AG20443 (cell line): ENCODE measurements at places on chromosomes 1 and 21.

GRCh38 chr1:43422995-43423671, 30.6 kb downstream of the HYI start:
- no peak for DNase-seq

DNA sequence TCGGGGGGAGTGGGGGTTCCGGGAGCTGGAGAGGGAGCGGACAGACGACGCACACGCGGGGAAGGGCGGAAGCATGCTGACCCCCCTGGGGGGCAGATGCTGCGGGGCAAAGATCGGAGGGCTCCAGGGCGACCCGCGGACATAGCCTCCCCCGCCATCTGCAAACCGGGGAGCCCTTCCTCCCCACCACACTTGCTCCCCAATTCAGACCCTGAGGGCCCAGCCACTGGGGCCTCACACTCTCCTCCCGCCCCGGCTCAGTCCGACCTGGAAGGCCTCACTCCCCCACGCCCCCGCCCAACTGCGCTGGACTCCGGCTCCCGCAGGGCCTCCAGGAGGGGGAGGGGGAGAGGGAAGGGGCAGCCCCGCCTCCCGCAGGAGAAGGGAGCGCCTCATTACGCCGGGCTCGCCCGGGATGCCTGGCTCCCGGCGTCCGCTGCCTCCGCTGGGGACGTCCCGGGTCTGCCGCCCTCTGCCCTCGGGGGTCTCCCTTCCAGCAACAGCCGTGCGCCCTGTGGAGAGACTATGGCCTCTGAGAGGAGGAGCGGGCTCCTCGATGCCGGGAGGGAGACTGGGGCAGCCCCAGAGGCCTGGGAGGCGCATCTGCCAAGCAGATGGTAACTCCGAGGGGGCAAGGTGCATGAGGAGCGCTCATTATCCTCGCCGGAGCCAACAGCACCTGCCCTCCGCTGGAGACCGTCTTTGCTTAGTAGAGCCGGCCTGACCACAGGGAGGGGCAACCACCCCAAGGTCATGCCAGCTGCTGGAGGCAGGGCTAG, 636 bp upstream of the CAMK2N1 start:
- peak; percentile 69 for DNase-seq

GRCh38 chr1:31805318-31805717, 10.5 kb downstream of the SPOCD1 start:
- DNase-seq, result no peak

DNA sequence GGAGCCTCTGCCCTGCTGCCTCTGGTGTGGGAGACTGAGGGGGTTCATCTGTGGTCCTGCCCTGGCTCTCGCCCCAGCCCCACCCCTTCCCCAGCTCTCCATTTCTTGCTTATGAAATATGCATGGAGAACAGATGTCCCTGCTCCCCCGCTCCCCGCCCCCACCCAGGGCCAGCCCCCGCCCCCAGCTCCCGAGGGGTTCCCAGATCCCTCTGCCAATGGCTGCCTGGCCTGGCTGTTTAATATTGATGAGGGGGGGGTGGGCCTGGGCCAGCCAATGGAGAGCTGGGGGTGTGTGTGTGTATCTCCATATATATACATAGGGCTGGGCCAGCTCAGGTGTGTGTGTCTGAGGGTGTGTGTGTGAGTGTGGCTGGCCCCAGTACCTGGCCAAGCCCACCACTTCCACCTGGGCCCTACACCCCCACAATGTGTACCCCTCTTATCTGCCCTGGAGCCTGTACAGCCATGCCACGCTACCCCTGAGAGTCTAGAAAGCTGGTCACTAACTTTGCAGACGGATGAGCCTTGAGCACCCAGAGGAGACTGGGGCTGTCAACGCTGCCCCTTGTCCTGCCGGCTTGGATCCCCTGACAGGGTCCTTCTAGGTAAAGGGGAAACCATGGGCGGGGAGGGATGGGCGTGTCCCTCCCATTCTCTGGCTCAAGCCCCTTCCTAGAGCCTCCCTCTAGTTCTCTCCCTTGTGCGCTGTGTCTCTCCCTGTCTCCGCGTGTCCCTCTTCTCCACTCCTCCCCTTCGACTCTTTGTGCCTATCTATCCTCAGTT, at the start of gene NHLH1:
NHLH1 (plus strand) TSS at position 341 of the 785 bp plus-strand sequence. CDS start 3,661 bp downstream, outside the sequence.
- DNase-seq, result no peak

DNA sequence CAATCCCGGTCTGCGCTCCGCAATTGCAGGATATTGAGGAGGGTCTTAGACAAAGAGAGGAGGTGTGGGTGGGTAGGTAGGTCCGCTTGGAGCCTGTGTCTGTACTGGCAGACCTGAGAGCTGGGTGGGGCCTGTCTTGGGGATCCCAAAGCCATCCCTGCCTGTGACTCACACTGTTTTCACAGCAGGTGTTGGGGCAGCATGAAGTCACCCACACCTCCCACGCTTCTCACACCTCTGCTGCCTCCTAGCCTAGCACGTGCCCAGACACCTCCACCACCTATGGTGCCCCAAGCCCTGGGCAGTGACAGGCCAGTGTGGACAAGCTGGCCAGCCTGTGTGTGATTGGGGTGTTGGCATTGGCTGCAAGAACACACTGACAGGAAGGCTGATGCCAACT, 65.7 kb upstream of the ECE1 start:
- no peak for DNase-seq

- no peak for DNase-seq
Measured at GRCh38 chr1:69491416-69491815, 76.3 kb upstream of the LRRC7 start.

GRCh38 chr21:16815243-16815642, 697.6 kb upstream of the CXADR start:
- no peak for DNase-seq

- peak; percentile 98 for DNase-seq
Measured at GRCh38 chr1:204828352-204828850, 42.3 kb upstream of the NFASC start.

- DNase-seq, result no peak
Measured at GRCh38 chr1:157147037-157147436, 8.8 kb upstream of the ETV3 start.

GRCh38 chr1:26164861-26165842, 3.6 kb downstream of the C1orf232 start:
- no peak for DNase-seq

DNA sequence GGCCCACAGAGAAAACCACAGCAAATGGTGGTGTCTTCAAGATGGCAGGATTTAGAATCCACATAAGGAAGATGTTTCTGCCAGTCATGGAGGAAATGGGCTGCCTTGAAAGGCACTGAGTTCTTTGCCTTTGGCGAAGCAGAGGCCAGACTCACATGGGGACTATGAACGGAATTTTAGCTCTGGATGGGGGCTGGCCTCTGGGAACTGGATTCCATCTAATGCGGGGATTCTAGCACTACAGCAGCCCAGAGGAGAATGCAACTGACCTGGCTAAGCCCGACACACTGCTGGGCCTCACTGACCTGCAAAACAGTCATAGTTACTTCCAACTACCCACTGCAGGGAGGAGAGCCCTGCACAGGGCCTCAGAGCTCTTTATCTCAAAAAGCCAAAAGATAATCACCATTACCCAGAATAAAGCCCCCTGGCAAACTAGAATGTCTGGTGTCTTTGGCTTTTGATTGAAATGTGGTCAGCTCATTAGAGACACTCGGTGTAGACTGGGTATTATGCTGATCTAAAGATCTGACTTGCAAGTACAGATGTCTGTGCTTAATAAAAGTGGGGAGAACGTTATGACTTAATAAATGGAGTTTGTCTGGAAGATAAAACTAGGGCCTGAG, 11.6 kb downstream of the HCRTR1 start:
- DNase-seq, result no peak

GRCh38 chr1:159798893-159799292, 3.3 kb upstream of the FCRL6 start:
- DNase-seq, result peak; percentile 86

DNA sequence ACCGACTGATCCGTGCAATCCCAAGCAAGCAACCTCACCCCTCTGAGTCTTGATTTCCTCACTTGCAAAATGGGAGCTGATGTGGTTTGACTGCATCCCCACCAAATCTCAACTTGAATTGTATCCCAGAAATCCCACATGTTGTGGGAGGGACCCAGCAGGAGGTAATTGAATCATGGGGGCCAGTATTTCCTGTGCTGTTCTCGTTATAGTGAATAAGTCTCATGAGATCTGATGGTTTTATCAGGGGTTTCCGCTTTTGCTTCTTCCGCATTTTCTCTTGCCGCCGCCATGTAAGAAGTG, 58.4 kb downstream of the FHAD1 start:
- peak; percentile 60 for DNase-seq

DNA sequence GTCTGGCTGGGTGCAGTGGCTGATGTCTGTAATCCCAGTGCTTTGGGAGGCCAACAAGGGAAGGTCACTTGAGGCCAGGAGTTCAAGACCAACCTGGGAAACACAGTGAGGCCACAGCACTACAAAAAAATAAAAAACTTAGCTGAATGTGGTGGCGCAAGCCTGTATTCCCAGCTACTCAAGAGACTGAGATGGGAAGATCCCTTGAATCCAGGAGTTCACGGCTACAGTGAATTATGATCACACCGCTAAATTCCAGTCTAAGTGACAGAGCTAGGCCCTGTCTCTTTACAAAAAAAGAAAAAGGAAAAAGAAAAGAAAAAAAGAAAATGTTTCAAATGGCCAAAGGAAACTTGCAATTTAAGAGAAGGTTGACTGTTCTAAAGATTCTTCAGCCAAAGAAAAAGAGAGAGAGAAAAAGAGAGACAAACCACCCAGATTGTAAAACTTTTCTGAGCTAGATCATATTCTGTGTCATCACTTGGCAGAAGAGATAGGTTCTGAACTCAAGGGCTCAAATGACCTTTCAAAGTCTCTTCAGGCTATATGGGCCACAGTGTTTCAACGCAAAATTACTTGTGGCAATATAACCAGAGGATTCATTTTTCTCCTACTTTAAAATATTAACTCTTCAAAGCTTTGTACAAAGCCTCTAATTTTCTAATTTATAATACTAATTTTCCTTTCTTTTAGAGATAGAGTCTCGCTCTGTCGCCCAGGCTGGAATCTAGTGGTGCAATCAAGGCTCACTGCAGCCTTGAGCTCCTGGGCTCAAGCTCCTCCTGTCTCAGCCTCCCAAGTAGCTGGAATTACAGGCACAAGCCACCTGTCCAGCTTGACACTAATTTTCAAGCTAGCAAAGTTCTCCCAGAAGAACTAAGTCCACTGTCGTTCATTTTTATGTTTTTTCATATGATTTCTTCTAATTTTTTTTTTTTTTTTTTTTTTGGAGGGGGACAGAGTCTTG, 20.5 kb downstream of the ARID4B start:
- peak; percentile 21 for DNase-seq

GRCh38 chr1:159315381-159315780, 13.2 kb downstream of the FCER1A start:
- DNase-seq, result no peak

DNA sequence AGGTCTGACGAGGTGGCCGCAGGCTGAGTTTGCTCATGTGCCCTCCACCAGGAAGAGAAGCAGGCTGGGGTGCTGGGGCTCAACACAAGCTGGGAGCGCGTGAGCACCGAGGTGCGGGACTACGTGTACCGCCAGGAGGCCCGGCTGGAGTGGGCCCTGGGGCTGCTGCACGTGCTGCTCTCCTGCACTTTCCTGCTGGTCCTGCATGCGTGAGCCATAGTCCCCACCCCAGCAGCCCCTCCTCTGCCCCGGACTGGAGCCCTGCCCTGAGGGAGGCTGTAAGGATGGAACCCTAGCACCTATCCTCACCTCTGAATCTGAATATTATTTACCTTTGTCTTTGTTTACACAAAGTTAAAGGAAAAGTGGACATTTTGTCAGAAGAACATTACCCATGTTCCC, 7.8 kb upstream of the ADAM15 start:
- no peak for DNase-seq
